ENCODE measurements at places on chromosomes 4 and X. TPM values are rescaled to one million over a fixed set of nuclear protein-coding genes. Genes with fewer than 3 reads are reported as not detected.
A peak's percentile ranks its signal among the peaks of the same experiment; 100 is the strongest.

Gene PPA2
- 119 TPM for total RNA-seq

Gene NR3C2
- 8.7 TPM for total RNA-seq

Gene MAMLD1
- total RNA-seq = 2.2 TPM

Gene PWWP3B
- total RNA-seq = 34.9 TPM

Gene ERVMER34-1
- 8.0 TPM for total RNA-seq

Gene SLC25A4
- total RNA-seq = 30.7 TPM

Gene GPRASP3
- 5.9 TPM for total RNA-seq

Gene GCNA
- total RNA-seq = 0.68 TPM

Gene SNCA
- 8.9 TPM for total RNA-seq

Gene MAGEA8
- total RNA-seq = not detected

Gene F8
- 1.4 TPM for total RNA-seq

Gene DKK2
- 23.4 TPM for total RNA-seq

Gene DCLK2
- total RNA-seq = 2.8 TPM

Gene CXorf49
- total RNA-seq = not detected

Gene SCARB2
- 246 TPM for total RNA-seq

Gene MAGEA12
- total RNA-seq = not detected

Gene CENPVL2
- 0.32 TPM for total RNA-seq

Gene SSX4B
- total RNA-seq = not detected

Gene DRP2
- total RNA-seq = 0.40 TPM

Gene TCP11X2
- total RNA-seq = 0.72 TPM

Gene CFI
- 162 TPM for total RNA-seq

Gene PITX2
- 99.2 TPM for total RNA-seq

Gene NDST3
- total RNA-seq = 1.7 TPM

Gene CT55
- not detected for total RNA-seq

Gene GRXCR1
- total RNA-seq = not detected

Gene COL4A5
- 99.0 TPM for total RNA-seq

Gene CSAG2
- not detected for total RNA-seq

GRCh38 chr4:124290678-124291077 is 421.9 kb downstream of the ANKRD50 start:
- peak; percentile 26 for DNase-seq

DNA sequence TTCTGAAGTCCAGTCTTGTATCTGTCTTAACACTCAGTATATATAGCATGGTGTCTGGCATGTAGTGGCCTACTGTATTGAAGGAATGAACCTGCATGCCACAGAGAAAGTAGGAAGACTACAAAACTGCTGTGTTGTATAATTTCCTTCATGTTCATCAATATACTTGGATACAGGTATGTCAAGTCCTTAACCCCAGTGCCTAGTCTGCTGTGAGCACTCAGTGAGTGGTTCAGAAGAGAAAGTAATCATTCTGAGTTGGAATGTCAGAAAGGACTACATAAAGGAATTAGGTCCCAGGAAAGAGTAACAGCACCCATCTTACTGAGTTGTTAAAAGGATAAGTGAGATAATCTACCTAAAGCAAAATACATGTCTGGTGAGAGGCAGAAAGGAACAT is 32.0 kb downstream of the ABCE1 start:
- DNase-seq = no peak

DNA sequence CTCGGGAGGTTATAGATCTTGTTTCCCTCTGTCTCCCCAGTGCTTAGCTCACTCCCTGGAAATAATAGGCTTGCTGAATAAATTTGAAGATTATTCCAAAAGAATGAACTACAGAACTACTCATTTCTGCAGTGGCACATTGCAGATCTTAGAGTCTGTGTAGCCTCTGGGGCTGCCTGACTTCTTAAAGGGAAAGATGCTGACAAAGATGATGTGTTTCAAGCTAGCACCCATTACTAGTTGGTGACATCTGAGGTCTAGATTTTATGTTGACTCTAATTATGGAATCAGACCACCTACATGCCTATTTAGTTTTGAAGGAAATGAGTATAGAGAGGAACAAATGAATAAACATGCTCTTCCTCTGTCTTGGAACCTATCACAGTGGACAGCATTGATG is 123.7 kb upstream of the KCNIP4 start:
- DNase-seq = no peak

GRCh38 chr4:64559571-64559970 is 150.3 kb upstream of the TECRL start:
- DNase-seq = no peak

DNA sequence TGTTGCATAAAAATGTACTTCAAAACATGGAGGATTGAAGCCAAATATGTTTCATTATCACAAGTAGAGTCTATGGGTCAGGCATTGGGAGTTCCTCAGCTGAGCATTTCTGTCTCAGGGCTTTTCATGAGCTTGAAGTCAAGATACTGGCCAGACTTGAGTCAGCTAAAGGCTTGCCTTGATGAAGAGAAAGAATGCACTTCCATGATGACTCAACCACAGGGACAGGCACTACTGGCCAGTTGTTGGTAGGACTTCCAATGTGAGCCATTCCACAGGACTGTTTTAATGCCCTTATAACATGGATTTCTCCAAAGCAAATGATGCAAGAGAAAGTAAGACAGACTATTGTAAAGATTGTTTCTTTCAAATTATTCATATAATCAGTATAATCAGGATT is 895.6 kb downstream of the RAB28 start:
- no peak for DNase-seq

DNA sequence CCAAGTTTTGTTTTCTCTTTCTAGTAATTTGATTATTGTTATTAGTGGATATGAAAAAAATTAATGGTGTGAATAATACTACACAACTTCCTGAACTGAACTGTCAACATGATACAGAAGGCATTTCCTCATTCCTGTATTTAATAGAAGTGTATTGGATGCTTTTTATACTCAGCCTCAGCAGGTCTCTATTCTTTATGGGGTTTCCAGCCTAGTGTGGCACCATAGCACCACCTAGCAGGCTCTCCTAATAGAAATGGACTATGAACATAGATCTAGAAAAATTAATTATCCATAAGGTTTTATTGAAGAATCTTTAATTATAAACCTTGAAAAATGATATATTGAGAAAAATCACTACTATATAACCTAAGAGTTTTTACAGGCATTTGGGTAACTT is 52.4 kb downstream of the GLRB start:
- DNase-seq = peak; percentile 34

DNA sequence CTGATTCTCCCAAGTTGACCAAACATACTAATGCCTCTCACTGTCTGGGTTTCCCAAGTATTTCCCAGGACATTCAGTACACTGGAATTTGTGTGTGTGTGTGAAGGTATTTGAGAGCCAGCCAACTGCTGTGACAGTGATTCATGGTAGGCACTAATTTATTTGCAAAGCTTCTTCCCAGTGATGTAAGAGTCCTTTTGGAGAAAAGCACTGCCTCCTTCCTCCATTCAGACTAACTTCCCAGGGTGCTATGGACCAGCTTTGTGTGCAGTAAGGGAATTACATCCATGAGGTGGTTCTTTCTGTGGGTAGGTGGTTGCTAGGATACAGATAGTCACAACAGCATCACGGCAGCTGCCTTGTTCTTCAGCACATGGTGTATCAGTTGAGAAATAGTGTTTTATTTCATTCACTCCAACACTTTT is 8.7 kb downstream of the EGF start:
- peak; percentile 47 for DNase-seq

- DNase-seq = no peak
Observed at GRCh38 chrX:77900688-77901087, 1.4 kb downstream of the COX7B start.

- no peak for DNase-seq
Observed at GRCh38 chr4:137076908-137077307, 455.4 kb downstream of the PCDH18 start.

GRCh38 chr4:113221990-113222389 is 172.5 kb downstream of the ANK2 start:
- no peak for DNase-seq

- DNase-seq = no peak
Observed at GRCh38 chr4:109648266-109648996, 54.8 kb downstream of the CASP6 start.

GRCh38 chrX:133495464-133496391 is 80.4 kb upstream of the GPC4 start:
- peak; percentile 31 for DNase-seq

GRCh38 chr4:8838961-8839431 is 32.6 kb downstream of the HMX1 start:
- no peak for DNase-seq

GRCh38 chr4:79160962-79161361 is 164.9 kb downstream of the NAA11 start:
- DNase-seq = no peak

GRCh38 chrX:9440116-9440844 is 24.6 kb upstream of the TBL1X start:
- DNase-seq = no peak

DNA sequence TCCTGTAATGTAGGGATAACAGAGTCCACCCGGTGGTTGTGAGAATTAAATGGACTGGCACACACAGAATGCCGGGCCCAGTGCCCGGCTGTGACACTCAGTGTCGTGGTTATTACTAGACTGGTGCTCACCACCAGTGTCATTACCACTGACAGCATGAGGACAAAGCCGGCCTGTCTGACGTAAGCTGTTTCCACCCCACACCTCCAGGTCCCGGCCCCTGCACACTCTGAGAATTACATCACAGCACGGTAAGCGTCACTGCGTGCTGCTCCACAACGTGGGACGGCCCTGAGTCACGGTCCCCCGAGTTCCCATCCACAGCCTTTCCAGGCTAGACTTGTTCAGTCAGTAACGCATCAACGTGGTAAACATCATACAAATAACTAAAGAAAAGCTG is 22.9 kb downstream of the FAT1 start:
- DNase-seq = no peak

DNA sequence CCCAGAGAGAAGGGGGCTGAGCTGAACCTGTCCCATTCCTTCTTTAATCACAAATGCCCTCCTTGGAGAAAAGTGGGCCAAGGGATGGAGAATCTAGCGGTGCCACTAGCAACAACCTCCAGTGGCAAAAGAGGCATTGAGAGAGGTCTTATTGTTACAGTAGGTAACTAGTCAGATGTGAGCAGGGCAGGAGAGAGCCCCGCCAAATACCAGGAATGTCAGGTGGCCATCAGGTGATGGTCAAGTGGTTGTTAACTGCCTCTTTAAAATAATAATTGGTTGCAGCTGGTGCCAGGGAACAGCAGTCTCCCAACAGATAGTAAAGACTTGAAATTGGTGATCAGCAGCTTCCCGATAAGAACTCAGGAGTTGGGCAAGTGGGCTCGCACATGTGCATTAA is 116.1 kb downstream of the EVC2 start:
- no peak for DNase-seq

DNA sequence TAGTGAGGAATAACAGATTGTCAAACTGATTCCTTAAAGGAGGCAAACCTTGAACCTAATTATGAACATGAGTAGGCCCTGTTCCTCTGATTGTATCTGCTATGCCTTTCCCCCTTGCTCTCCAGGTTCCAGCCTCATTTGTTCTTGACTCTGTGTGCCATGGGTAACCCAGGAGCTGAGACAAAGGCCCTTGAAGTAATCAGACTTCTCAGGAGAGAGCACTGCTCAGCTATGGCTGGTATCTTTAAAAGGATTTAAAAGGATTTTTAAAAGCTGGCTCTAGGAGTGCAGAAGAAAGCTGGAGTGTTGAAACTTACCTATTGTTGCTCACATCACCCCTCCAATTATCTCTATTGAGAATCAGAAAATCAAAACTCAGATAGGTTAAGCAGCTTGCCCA is 1565.5 kb upstream of the AGA start:
- no peak for DNase-seq

GRCh38 chrX:24448762-24449250 is 16.3 kb upstream of the PDK3 start:
- DNase-seq = no peak

GRCh38 chr4:24704149-24704548 is 91.2 kb upstream of the SOD3 start:
- DNase-seq = no peak

DNA sequence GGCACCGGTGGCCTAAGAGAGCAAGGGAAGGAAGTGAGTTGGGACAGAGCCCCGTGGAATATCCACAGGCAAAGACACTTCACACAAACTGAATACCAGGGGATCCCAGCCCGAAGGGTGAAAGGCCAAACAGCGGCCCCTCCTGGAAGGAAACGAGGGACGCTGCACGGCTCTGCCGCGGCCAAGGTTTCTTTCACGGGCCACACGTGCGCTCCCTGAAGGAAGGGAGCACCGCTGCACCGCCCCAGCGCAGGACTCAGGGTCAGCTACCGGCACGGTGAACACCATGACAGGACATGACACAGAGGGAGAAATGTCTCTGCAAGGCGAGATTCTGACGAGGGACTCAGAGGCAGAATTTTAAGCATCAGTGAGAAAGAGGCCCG is 31.5 kb upstream of the GTPBP6 start:
- no peak for DNase-seq

DNA sequence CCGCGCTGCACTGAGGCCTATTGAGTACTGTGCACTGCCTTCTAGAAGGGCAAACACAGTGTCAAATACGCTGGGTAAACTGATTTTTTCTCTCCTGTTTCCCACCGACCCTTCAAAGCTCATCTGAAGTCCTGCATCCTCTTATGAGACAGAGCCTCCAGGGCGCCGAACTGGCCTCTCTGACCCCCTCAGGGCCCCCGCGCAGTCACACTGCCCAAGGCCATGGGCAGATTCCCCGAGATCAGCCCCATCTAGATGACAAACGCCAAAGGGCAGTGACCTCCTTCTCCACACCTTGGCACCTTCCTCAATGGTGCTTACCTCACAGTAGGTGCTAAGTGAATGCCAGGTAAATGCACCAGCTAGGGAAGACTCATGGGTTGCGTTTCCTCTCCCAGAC is 34.4 kb downstream of the CHST7 start:
- DNase-seq = no peak

GRCh38 chrX:80765220-80765625 is 44.5 kb downstream of the BRWD3 start:
- DNase-seq = no peak

- DNase-seq = no peak
Observed at GRCh38 chrX:125378770-125379169, 59.1 kb downstream of the TEX13C start.

DNA sequence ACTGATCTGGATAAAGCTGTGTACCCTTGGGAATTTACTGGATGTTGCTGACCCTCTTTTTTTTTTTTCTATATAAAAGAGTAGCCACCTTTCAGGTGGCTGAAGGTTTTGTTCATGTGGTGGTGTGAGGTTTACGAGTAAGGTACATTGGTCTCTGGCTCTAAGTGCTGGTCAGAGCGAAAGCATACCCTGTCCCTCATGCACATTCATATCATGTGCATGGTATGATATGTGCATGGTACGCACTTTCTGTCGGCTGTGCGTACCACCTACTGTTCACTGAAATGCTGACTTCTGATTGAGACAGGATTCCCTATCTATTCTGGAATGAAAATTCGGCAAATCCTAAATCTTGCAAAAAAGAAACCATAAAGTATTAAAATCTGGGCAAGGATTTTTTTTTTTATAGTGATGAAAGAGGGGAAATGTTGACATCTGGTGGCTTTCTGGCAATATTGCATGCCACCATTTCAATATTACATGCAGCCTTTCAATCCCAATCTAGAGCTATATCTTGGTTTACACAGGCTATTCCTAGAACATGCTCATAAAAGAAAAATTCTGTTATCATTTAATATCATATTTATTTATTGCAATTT is 32.8 kb downstream of the FAM149A start:
- DNase-seq = peak; percentile 30

- peak; percentile 55 for DNase-seq
Observed at GRCh38 chrX:31036895-31037294, 34.9 kb downstream of the FTHL17 start.

GRCh38 chrX:17579026-17579425 is 158.3 kb upstream of the SCML1 start:
- DNase-seq = no peak

Data from hepatocyte (in vitro differentiated cells).